ENCODE measurements at places on chromosomes 12 and 14. TPM values are rescaled to one million over a fixed set of nuclear protein-coding genes. Genes with fewer than 3 reads are reported as not detected.

Gene STXBP6
- total RNA-seq = 11.5 TPM

Gene TMEM30B
- total RNA-seq = 9.3 TPM

Gene SSTR1
- total RNA-seq = not detected

- no peaks in the 10 kb centered on the region for H3K27me3 ChIP-seq
- H3K4me3 ChIP-seq = no peak overlapping the region
- H3K27ac ChIP-seq = no peak overlapping the region
- peaks cover 3% of the 10 kb centered on the region for H3K36me3 ChIP-seq
- H3K4me1 ChIP-seq = peaks cover 53% of the 10 kb centered on the region
Measured at GRCh38 chr12:58419196-58419760, 477.9 kb downstream of the ATP23 start.

DNA sequence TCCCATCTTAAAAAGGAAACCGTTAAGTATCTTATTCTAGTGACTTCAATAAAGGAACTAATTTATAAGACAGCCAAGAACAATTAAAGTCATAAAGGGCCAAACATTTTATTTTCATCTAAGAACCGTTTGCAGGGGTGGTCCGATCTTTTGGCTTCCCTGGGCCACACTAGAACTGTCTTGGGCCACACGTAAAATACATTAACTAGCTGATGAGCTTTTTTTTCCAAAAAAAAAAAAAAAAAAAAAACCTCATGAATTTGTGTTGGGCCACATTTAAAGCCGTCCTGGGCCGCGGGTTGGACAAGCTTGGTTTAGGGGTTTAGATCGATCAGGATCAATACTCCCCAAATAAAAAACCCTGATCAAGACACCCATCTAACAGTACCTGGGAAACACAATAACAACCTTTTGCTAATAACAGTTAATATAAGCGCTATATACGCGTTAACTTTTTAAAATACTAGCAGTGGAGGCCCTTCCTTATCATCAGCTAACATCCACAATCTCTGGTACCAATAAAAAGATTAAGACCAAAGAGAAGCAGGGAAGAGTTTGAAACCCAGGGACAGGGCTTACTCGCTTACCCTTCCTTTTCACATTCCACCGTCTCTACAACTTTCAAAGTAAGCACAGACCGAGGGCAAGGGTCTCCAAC, 1.1 kb downstream of the NAP1L1 start:
- H3K4me1 ChIP-seq = peaks cover 54% of the 10 kb centered on the region
- no peak for DNase-seq
- no peaks in the 10 kb centered on the region for H3K27me3 ChIP-seq
- H3K27ac ChIP-seq = peak overlapping the region; percentile 87

Measured in chondrocyte (in vitro differentiated cells).